Natural killer cell (primary cell): ENCODE measurements at places on chromosomes 4 and X. TPM values are rescaled to one million over a fixed set of nuclear protein-coding genes. Genes with fewer than 3 reads are reported as not detected.

DNA sequence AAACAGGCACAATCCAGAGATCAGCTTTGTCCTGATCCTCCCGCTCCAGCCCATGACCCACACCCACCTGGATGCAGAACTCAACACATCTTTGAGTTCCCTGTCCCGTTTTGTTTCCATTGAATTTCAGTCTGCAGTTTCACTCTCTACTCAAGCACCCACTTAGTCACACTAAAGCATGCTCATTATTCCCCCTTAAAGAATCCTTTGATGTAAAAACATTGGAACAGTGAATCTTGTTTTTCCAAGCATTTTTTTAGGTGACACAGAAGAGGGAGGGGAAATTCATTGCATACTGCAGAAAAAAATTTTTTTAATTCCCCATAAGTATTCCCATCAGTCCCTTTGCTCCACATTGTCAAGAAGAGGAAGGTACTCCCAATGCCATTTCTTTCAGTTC lies 249.7 kb upstream of the TTC29 start:
- DNase-seq: no peak

DNA sequence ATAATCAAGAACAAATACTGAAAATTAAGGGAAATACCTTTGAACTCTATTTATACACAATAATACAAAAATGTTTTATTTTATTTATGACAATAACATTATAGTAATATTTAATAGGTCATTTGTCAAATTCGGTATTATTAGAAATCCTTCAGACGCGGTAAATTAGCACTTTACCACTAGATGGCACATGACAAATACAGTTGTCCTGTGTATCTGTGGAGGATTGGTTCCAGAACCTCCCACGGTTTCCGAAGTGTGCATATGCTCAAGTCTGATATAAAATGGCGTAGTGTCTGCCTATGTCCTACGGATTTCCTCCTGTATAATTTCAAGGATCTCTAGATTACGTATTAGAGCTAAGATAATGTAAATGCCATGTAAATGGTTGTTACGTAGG lies 8.1 kb upstream of the LINC00632 start:
- no peak for DNase-seq

The DGAT2L6 gene
- not detected for total RNA-seq

The LRIT3 gene
- not detected for total RNA-seq
